ENCODE measurements at places on chromosomes 7 and 10. TPM values are rescaled to one million over a fixed set of nuclear protein-coding genes. Genes with fewer than 3 reads are reported as not detected.

NCF1 gene
- 8.3 TPM for total RNA-seq

USP54 gene
- 109 TPM for total RNA-seq

EMX2 gene
- total RNA-seq: not detected

FGL2 gene
- total RNA-seq: 60.2 TPM

CCDC172 gene
- not detected for total RNA-seq

HPS6 gene
- 21.4 TPM for total RNA-seq

LBX1 gene
- not detected for total RNA-seq

ZNF487 gene
- total RNA-seq: 7.5 TPM

GJC3 gene
- total RNA-seq: not detected

PLEKHS1 gene
- 5.3 TPM for total RNA-seq

CALCR gene
- not detected for total RNA-seq

CTNNA3 gene
- total RNA-seq: 0.52 TPM
